ENCODE measurements at places on chromosomes 1 and 21.

DNA sequence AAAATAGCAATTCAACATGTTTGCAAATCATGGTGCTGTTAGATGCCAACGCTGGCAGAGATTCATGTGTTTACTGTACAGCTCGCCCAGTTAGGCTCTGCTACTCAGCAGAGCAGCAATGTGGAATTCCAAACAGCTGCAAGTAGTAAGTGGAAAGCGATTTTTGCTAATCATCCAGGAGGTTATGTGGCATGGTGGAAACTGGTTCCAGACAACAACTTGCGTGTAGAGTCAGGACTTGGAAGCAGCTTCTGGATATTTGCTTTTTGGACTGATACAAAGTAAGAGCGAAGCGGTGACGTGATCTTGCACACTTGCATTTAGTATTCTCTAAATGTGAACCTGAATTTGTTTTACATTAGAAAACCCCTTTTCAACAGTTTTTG, 27.1 kb upstream of the HHAT start:
- DNase-seq: no peak

- no peak for DNase-seq
Measured at GRCh38 chr1:33460144-33460543, 12.3 kb upstream of the ZSCAN20 start.

GRCh38 chr1:203593723-203594122, 32.9 kb upstream of the ATP2B4 start:
- no peak for DNase-seq

DNA sequence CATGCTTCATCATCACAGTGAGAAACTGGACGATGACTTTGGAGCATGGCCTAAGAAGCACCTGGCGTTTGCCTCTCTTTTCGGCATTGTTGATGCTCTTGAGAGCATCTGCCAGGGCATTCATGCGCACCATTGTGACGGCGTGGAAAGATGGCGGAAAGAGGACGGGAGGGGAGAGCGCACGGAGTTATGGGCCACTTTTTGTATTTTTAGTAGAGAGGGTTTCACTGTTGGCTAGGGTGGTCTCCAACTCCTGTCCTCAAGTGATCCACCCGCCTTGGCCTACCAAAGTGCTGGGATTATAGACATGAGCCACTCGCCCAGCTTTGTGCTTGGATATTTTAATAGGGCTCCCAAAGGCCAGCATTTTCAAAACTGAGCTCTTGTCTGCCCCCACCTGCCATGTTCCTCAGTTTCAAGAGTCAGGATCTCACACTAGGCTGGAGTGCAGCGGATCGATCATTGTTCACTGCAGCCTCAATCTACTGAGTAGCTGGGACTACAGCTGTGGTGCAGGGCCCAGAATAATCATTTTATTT, 5.3 kb downstream of the RPS8 start:
- no peak for DNase-seq

- no peak for DNase-seq
Measured at GRCh38 chr1:65424573-65424889, 4.1 kb downstream of the LEPR start.

DNA sequence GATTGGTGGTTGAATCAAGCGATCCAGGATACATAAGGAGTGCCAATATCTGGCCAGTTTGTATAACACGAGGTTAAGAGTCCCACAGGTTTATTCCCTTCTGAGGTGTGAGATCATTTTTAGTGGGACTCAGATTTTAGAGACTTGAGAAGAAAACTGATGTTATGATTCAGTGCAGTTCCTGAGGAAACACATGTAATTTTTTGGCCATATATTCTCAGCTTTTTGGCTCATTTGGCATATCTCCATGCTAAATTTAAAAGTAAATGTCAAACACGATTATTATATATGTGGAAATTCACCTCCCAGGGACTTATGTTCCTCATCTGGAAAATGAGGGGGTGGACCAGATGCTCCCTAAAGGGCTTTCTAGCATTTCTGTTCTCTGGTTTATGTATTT, 39.2 kb upstream of the SERBP1 start:
- DNase-seq: no peak

DNA sequence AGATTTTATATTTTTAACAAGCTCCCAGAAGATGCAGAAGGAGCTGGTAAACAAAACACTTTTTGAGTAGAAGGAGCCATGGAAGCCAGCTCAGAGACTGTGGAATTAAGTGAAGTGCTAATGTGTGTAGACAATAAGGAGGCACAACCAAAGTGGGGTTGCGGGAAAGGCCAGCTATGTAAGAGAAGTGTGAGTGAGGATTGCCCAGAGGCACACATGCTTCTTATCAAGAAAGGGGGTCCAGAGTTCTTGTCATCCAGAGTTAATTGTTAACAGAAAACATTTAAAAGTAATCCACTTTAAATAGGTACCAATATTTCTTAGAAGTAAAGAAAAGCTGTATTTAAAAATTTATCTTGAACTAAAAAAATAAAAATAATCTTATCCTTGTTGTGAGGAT, 136.8 kb downstream of the OLFM3 start:
- DNase-seq: no peak

DNA sequence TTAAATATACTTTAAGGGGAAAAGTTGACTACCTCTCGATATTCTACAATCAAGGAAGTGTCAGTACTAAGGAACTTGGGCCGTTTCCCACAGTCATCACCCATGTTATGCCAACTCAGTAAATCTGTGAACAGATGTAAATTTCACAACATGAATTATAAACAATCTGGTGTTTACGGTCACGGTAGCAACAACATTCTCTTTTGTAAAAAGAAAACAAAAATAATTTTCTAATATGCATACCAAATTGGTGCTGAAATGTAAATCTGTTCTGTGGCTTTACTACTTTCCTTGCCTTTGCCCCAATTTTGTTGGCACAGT, 1.2 kb downstream of the SH3GLB1 start:
- no peak for DNase-seq

GRCh38 chr1:156750191-156750672, 1.2 kb downstream of the HDGF start:
- DNase-seq: no peak

DNA sequence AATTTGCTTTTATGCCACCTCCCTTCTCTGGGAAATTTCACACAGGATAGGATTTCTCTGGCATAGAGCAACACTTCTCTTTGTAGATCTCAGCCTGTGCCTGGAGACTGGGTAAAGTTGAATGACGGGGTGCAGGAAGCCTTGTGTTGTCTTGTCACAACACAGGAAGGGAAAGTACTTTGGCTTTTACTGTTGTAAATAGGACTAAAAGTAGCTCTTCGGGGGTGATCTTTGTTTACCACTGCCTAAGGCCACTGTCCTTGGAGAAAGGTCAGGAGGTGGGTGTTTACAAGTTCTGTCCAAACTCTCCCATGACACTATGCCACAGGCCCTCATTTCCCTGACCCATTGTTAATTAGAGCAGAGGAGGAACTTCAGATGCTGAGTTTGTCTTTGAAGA, 139.7 kb downstream of the FGGY start:
- DNase-seq: no peak

GRCh38 chr1:198444792-198445191, 95.7 kb downstream of the ATP6V1G3 start:
- DNase-seq: no peak

GRCh38 chr1:173570370-173571007, 32.4 kb downstream of the SLC9C2 start:
- DNase-seq: no peak

GRCh38 chr1:30416221-30416820, 307.1 kb downstream of the MATN1 start:
- no peak for DNase-seq

GRCh38 chr1:32150847-32151246, 28.6 kb upstream of the TXLNA start:
- DNase-seq: no peak

GRCh38 chr1:156368889-156369684, at the start of gene RHBG:
TSS of gene RHBG (plus strand) at chr1:156369211. CDS start at chr1:156369250, 39 bp downstream.
- no peak for DNase-seq
